NCI-H2081 (cell line): ENCODE measurements at places on chromosomes 1 and 21.

DNA sequence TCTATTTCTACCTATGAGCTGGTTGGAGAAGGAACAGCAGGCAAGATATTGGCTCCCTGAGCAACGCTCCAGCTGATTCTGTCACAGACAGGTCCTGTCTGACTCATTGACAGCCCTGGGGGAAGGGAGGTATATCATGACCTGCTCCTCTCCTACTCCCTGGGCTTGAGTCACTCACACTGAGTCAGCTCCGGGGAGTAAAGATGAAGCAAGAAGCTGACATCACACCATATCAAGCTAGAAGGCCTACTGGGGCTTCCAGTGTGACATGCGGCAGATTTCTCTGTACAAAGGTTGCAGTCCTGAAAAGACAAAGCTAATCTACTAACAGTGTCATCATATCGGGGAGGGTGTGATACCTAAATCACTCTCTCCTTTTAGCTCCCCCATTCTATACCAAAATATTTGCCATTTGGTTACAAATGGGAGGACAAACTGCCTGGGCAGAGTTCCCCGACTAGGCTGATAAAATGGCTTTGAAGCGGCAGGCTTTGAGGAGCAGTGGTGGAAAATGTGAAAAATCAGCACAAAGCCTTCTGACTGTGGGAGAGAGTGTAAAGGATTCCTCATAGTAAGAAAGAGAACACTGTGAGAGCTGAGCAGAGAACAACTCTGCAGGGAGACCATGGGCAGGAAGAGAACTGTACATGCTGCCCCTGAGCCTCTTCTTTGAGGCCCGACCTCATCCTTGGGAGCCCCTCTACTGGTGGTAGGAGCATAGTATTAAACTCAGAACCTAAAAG is 15.5 kb downstream of the PI4KB start:
- no peak for DNase-seq

DNA sequence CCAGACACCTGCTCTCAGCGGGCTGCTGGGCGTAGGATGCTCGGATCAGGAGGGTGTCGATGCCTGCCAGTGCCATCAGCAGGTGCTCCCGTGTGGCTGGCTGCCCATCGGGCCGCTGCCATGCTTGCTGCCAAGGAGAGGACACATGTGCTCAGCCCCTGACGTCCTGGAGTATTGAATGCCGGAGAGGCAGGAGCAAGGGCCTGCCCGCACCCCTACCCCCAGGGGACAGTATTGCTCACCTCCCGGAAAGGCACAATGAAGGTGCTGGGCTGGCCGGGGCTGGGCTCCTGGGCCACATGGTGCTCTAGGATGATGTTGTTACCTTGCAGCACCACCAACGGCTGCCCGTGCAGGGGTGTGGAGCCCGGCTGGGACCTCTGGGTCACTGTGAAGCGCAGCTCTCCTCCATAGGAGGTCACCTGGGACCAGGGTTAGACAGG is 61.5 kb downstream of the HSPG2 start:
- DNase-seq = peak; percentile 73

- DNase-seq = no peak
Measured at GRCh38 chr1:44170281-44170823, 28.9 kb upstream of the KLF18 start.

- peak; percentile 28 for DNase-seq
Measured at GRCh38 chr1:63818567-63819325, 44.9 kb downstream of the ROR1 start.

GRCh38 chr1:157773493-157774350 is 3.2 kb downstream of the FCRL2 start:
- no peak for DNase-seq

- DNase-seq = peak; percentile 18
Measured at GRCh38 chr1:47325528-47325927, 8.1 kb upstream of the CMPK1 start.

GRCh38 chr1:150808846-150809245 is 786 bp upstream of the CTSK start:
- DNase-seq = no peak

- DNase-seq = no peak
Measured at GRCh38 chr1:94962409-94963265, 35.7 kb upstream of the CNN3 start.

DNA sequence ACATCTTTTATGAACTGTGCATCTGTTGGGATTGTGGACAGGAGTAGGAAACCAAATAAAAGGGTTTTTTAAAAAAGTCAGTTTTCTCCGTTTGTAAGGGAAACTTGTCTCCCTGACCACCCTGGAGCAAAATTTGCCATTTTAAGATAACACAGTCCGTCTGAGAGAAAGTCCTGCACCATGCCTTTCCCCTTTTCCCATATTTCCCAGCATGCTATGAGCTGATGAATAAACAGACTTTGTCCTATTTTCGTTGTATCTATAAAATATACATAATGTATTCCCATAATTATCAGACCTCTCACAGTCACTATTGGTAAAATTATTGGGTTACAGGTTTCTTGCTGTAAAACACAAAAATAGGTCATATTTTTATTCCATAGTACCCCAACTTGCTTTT is 1.7 kb upstream of the AKT3 start:
- DNase-seq = peak; percentile 31

DNA sequence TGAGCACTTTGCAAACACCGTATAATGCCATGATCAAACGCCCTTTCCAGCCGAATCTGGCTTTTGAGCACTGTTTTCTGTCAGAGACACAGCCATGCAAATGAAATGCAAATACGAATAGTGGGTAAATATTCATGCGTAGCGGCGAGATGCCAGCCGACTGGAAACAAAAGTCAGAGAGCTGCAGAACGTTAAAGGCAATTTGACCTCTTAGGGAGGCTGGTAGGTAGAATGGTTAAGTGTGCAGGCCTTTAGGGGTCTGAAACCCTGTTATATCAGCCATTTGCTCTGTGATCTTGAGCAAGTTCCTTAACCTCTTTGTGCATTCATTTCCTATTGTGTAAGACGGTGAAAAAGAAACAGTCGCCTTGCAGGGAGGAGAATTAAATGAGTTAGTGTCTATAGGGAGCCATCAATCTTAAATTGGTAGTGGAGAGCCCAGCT is 6.5 kb upstream of the SDHB start:
- no peak for DNase-seq

DNA sequence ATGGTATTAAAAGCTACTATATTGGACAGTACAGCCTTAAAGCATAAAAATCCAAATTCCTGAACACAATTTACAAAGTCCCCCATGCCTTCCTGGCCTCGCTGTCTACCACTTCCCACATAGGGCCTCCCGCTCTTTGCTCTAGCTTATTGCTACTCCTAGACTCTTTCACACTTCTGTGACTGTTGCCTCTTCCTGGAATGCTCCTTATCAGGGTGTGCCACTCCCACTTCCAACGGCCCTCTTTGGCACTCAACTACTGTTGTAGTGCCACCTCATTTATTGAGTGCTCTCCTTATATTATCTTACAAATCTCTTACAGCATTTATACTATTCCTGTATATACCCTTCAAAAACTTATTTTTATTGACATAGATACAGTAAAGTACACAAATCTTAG is 4.8 kb downstream of the SARS1 start:
- no peak for DNase-seq

GRCh38 chr1:56931211-56931610 is 34.6 kb downstream of the C8B start:
- DNase-seq = no peak

- DNase-seq = no peak
Measured at GRCh38 chr1:53539711-53540603, 80.8 kb downstream of the DMRTB1 start.

GRCh38 chr1:37476087-37476452 is 1.7 kb downstream of the ZC3H12A start:
- no peak for DNase-seq

- no peak for DNase-seq
Measured at GRCh38 chr1:26029864-26030481, 8.4 kb downstream of the EXTL1 start.

DNA sequence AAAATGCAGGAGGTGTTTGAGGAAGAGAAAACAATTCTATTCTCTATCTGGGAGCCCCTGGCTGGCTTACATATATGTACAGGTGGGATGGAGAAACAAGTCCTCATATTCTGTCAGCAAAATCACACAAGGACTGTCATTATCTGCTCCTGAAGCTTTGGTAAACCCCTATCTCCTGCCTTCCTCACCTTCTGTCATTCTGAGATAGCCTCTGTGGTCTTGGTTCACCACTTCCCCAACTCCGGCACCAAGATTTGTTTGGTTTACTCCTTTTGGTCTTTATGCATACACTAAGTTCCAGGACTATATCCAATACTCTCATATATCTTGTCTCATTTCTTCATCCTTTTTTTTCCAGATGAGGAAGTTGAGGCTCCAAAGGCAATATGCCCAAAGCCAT is 551.1 kb downstream of the PLPP3 start:
- DNase-seq = no peak

- DNase-seq = no peak
Measured at GRCh38 chr1:54609301-54609921, 13.9 kb downstream of the FAM151A start.

DNA sequence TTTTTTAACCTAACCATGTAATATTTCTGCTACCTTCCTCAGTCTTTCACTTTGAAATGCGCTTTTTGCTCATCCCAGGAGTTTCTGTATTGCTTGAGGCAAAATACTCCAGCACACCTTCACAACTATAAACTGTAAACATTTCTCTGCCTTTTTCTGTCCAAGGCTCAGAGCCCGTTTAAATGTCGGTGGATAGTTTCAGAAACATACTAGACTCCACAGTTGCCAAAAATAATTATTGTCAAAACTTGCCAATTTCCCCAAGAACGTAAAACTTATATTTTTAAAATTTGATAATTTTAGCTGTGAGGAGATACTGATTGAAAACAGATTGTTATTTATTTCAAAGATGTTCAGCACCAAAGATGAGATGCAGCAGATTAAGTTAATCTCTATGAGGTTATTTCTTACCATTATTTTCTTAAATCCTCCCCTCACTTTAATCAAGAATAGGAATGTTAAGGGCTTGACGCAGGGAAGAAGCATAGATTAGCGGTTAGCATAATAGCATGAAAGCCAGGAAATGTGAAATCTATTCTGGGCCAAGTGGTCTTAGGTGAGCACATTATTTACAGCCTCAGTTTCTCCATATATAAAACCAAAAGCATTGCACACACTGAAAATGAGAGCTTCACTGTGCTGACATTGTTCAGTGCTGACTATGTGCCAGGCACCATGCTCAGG is 91.5 kb upstream of the ESRRG start:
- no peak for DNase-seq

- DNase-seq = no peak
Measured at GRCh38 chr1:20373764-20374163, 83.1 kb downstream of the VWA5B1 start.

- no peak for DNase-seq
Measured at GRCh38 chr1:2802421-2802961, 998 bp upstream of the TTC34 start.

DNA sequence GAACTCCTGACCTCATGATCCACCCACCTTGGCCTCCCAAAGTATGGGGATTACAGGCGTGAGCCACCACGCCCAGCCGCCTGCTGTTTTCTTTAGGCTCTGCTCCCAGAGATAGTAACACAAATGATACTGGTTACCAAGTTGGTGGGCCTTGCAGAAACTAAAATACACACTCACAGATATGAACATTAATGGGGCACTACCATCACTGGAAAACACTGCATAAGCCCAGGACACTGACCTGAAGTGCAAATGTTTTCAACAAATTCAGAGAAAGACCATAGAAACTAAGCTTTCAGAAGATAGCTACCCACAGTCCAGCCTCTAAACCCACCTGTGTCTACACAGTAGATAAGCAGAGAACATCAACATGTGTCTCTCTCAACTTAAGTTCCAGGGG is 180.5 kb downstream of the FCRL5 start:
- no peak for DNase-seq

DNA sequence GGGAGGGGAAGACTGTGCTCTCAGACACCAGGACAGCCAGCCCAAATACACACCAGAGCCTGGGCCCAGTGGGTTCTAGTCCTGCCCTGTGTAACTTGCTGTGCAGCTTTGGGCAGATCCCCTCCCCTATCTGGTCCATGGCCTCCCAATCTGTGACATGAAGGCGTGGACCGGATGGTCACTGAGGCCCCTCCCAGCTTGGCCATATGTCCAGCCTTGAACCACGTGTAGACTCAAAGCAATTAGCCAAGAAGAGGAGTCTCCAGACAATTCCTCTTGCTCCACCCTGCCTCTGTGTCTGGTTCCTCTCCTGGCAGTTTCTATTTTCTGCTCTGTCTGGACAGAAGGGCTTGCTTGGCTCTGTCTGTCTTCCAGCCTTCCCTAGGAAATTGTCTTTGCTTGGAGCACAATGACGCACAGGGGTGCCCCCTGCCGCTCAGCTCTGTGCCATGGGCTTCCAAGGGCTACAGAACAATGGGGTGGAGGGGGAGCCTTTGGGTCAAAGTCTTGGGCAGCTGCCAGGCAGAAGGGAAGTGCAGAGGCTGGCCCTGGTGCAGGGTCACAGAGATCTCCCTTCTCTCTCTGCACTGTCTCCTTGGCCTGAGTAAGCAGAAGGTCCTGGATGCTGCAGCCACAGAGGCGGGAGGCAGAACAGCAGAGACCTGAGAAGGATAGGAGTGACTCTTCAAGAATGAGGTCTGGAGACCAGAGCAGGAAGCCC is 66.1 kb downstream of the TENT5C start:
- DNase-seq = no peak

GRCh38 chr21:25465263-25465662 is 142.0 kb downstream of the MRPL39 start:
- DNase-seq = no peak

DNA sequence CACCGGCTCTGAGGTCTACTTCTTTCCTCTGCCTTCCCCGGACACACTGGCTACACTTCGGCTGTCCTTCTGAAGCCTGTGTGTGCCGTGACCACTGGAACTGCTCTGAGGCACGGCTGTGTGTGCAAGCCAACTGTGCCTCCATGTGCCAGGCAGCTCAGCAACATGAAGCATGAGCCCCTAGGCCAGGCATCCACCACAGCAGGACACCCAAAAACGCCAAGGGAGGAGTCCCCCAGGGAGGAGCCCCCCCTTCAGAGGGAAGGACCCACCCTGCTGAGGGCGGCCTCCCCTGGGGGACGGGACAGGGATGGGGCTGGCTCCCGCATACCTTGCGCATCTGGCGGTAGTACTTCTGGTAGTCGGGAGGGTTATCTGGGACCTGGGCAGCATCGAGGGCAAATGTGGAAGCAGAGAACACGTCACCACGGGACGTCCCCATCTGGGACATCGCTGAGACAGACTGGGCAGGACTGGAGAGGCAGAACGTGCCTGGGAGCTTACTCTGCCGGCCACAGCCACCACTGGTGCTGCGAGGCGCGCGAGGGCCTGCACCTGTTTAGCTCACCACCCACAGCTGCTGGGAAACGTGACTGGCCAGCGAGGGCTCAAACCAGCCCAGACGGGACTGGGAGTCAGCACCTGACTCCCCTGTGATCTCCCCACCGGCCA is 20.5 kb downstream of the LSS start:
- no peak for DNase-seq

GRCh38 chr1:26064553-26064952 is 2.9 kb downstream of the TRIM63 start:
- DNase-seq = no peak

DNA sequence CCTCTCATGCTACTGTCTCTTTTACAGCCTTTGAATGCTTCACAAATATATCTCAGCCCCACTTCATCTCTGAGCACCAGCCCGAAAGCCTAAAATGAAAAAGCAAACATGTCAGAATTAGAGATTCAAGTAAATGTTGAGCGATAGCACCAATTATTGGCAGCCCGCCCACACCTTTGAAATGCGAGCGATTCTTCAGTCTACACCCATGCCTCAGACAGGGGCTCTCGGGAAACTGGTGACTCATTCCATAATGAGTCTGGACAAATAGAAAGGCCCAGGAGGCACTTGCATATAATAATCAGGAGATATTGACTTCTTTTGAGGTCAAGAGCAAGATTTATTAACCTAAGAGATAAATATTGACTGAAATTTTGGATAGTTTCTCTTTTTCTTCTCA is 487.3 kb upstream of the PTBP2 start:
- peak; percentile 60 for DNase-seq

- no peak for DNase-seq
Measured at GRCh38 chr21:31964692-31965091, 91.9 kb downstream of the HUNK start.
